ENCODE measurements at places on chromosomes 4 and X.

- DNase-seq, result no peak
Observed at GRCh38 chrX:41288641-41289040, 45.3 kb upstream of the DDX3X start.

GRCh38 chr4:140291259-140291658 lies 82.2 kb upstream of the SCOC start:
- no peak for DNase-seq

DNA sequence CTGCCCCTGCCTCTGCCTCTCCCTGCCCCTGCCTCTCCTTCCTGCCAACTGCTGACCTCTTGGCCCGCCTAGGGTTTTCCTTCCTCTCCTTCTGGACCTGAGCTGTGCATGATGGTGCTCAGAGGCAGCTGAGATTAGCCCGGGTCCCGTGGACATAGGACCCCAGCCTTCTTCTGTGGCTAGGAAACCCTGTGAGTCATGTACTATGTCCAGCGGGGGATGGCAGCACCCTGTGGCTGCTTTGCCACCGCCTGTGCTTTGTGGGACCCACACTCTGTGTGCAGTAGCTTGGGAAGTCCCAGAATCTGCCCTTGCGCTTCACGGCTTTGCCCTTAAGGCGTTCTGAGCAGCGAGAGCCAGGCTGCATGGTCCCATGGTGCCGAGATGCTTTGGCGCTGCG lies 105.5 kb upstream of the PSAPL1 start:
- DNase-seq, result no peak

DNA sequence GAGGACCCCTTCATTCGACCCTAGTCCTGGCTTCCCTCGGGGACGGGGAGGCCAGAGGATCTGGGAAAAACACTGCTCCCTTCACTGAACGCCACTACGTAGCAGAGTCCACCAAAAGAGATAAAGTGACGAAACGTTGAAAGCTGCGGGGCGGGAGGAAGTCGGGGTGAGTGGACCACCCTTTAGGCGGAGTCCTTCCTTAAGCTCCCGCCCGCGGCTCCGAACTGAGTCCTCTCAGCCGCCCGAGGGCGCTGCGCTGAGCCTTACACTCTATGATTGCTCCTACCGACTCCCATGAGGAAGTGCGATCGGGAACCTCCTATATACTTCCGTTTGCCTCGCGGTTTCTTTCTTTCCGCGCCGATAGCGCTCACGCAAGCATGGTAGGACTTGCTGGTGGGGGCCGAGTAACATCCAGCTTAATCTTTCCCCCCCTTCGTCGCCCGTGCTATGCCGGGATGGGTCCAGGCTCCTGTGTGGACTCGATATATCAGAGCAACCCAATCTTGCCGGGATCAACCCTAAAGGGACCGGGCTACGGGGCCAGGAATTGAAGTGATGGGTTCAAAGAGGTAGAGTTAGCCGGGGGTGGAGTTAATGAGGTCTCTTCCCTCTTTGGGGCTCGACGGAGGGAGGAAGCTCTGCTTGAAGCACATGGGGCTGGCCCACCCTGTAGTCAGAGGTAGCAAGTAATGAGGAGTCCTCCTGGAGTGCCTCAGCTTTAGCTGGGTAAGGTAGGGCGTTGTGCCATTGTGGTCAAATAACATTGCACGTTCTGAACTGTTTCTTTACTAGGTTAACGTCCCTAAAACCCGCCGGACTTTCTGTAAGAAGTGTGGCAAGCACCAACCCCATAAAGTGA lies at the start of gene RPL36A:
Gene RPL36A, plus strand, starts transcription at position 348 of the 862 bp plus-strand sequence. Its CDS starts 33 bp downstream, at position 381.
- peak; percentile 93 for DNase-seq

- DNase-seq, result no peak
Observed at GRCh38 chr4:89314291-89314690, 6.7 kb upstream of the GPRIN3 start.

DNA sequence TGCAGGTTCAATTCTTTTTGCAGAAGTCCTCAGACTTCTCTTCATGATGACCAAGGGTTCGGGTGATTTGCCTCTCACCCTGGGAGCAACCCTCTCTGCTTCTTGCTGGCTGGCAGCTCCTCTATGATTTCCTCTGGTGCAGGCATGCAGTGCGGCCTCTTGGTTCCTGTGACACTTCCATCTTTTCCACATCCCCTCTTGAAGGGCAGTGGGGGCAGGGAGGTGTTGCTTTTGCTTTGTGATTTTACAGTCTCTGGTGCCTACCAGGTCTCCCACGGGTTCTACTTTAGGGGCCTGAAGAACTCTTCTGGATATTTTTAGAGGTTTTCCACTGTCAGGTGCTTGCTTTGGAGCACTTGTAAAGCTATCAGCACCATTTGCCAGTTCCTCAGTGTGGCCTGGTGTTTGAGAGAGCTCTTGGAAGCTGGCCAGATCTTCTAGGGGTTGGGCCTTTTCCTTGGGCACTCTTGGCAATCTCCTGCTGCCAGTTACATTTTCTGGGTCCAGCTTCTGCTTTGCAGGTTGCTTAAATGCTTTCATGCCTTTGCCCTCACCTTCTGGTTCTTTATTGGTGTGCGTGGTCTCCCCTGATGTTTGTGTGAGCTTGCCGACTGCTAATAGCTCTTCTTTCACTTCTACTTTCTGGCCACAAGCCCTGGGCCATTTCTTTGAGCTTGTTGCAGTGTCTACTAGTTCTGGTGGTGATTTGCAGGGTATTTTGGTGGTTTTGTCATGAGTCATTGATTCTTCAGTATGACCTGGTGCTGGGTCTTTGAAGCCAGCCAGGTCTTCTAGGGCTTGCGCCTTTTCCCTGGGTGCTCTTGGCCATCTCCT lies 11.5 kb upstream of the CHST7 start:
- peak; percentile 52 for DNase-seq

GRCh38 chr4:7254736-7255487 lies 62.6 kb downstream of the SORCS2 start:
- DNase-seq, result no peak
